Ammon's horn (tissue), 1 donor: ENCODE measurements at places on chromosomes 7 and 10.

DNA sequence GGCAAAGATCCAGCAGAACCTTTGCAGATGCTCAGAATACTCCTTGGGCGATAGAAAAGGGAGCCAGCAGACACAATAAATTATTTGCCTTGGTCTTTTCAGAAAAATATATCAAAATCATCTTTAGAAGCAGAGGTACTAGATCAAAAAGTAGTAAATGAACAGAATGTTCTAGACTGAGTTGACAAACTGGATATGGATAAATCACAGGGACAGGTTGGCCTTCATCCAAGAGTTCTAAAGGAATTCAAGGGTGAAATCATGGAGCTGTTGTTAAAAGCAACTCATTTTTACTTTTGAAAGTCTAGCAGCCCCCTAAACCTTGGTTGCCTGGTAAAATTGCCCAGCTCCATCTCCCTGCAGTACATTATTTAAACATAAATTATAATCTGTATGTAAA is 99.1 kb downstream of the PLCE1 start:
- no peak for DNase-seq

DNA sequence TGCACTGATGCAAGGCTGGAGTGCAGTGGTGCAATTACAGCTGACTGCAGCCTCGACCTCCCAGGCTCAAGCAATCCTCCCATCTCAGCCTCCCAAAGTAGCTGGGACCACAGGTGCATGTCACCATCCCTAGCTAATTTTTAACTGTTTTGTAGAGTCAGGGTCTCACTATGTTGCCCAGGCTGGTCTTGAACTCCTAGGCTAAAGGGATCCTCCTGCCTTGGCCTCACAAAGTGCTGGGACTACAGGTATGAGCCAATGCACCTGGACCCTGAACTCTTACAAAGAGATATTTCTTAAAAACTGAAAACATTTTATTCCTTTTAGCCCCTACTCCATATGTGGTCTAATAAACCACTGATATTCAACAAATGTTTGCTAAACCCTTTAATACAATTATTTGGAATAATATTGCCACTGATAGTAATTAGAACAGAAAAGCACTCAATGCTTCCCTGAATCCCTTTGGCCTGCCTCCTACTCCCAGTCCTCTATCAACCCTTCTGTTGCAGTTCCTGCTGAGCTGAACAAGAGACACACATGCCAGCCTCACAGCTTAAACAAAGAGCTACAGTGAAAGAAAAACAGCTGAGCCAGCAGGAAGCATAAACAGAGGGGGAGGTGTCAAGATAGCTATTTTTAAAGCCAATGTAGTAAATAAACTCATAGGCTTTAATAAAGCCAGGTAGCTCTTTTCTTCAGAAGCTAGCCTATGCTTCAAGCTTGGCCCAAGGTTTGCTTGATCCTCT is 7.0 kb upstream of the GNAI1 start:
- peak; percentile 94 for DNase-seq

GRCh38 chr10:59285073-59285472 is 77.3 kb downstream of the FAM13C start:
- no peak for DNase-seq

GRCh38 chr10:104334561-104334960 is 3.7 kb downstream of the ITPRIP start:
- DNase-seq, result no peak

- no peak for DNase-seq
Observed at GRCh38 chr10:123142701-123143161, 5.2 kb upstream of the HMX2 start.

DNA sequence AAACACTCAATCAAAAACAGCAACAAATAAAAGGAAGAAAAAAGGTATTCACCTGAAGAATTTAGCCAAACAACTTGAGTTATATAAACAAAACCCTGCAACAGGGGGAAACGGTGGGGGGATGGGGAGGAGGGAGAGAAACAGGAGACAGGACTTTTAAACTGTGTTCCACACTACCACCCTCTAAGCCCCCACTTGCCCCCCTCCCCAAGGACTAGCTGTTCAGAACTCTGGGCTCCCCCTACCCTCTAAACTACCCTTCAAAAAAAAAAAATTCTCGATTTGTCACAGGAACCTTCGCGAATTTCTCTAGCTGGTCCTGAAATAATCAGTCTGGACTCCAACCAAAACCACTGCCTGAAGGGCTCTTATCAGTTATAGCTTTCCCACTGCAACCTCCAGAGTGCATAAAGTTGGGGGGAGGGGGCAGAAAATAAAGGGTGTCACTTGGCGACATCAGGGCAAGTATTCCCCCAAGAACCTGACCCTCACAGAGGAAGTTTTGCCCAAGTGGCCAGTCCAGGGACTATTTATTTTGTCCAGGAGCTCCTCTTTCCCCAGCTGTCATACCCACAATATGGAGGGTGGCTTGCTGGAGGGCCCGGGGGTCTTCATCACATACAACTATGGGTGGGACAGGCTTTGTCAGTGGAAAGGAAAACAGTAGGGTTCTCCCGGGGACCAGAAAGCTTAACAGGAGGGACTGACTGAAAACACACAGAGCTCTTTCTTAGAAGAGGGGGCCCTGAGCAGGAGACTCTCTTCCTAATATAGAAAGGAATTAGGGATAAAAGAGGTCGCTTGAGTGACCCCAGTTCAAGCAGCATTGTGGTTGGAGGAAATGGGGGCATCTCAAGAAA is 1.3 kb downstream of the UBE2H start:
- DNase-seq, result peak; percentile 10

GRCh38 chr7:25565949-25566348 is 337.7 kb upstream of the NPVF start:
- DNase-seq, result peak; percentile 68

DNA sequence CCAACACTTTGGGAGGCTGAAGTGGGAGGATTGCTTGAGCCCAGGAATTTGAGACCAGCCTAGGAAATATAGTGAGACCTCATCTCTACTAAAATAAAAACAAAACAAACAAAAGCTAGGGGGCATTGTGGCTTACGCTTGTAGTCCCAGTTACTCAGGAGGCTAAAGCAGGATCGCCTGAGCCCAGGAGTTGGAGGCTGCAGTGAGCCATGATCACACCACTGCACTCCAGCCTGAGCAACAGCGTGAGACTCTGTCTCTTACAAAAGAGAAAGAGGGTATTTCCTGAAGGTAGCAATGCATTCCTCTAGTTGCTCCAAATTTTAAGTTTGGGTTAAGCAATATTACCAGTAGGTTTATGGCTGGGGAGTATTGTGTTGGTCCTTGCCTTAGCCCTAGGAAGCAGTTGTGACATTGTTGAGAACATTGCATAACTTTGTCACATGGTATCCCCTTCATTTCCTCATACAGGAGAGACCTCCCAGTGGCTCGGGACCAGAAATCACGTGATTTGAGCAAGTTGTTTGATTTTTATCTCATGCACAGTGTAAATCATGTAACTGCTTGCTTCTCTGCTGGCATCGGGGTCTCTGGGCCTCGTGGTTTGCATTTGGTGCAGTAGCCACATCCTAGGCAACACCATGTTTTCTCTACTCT is 23.3 kb upstream of the SMARCD3 start:
- peak; percentile 56 for DNase-seq

- no peak for DNase-seq
Observed at GRCh38 chr10:122390271-122390670, 15.8 kb downstream of the PLEKHA1 start.

- DNase-seq, result no peak
Observed at GRCh38 chr7:50331564-50332208, 27.2 kb downstream of the IKZF1 start.

DNA sequence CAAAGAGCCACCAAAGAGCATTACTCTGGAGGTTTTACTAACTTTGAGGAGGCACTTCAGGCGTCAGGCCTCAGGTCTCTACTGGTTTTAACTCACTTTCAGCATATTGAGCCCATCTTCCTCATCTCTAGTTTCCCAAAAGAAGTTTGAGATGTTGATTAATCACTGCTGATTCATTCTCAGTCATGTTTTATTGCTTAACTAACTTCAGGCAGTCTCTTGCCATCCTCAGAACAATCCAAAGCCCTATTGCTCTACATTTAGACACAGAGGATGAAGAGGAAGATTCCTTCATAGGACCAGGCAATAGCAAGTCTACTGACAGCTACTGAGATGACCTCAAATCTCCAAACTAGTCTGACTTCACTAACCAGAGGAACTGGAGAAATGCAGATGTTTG is 39.1 kb upstream of the BET1 start:
- DNase-seq, result no peak

DNA sequence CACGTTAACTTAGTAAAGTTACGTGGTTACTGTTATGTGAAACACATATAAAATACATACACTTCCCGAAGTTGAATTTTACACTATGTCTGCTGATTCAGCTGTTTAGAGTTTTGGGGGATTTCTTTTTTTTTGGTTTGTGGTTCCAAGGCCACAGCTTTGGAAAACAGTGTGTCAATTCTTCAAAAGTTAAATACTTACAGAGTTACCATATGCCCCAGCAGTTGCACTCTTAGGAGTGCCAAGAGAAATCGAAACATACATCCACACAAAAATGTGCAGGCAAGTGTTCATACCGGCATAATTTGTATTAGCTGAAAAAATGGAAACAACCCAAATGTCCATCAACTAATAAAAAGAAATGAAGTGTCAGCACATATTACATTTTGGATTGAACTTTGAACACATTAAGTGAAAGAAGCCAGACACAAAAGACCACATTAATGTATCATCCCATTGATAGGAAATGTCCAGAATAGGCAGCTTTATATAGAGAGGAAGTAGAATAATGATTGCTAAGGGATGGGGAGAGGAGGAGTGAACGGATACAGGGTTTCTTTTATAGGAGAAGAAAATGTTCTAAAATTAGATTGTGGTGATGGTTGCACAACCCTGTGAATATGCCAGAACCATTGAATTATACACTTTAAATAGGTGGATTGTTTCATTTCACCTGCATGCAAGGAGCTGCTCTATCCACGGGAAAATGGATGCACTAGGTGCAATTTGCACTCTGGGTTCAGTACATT is 17.6 kb downstream of the APBB1IP start:
- DNase-seq, result no peak

DNA sequence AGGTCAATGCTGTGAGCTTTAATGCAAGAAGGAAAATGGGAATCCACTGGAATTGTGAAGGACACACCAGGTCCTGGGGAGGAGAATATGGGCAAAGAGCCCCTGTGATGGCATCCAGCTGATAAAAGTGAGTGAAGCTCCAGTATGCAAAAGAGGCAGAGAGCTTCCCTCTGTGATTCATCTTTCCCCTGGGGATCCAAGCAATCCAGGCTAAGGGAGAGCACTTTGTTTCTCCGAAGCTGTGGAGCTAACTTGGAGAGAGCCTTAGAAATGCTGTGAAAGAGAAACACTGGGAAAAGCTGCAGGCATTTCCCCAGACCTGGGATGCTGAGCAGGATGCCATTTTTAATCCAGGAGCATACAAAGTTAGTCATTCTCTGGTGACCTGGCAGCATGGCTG is 489.5 kb downstream of the SH2D4B start:
- no peak for DNase-seq

DNA sequence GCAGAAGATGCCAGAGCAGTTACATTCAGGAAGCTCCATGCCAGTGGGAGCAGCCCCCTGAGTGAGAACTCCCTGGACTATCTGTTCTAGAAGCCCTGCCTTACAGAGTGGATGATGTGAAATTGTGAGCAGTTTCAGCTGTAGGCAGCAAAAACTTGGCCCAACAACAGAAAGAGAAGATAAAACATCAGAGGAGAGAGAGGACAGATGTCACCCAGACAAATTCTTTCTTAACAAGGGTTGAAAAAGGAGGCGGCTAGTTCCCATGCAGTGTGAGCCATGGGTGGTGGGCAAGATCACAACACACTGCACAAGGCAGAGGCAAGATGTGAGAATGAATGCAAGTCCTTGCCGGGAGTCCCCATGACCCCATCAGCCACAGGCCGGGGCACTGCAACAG is 46.6 kb upstream of the FXYD4 start:
- no peak for DNase-seq

- DNase-seq, result peak; percentile 98
Observed at GRCh38 chr7:30026229-30027064, at the start of gene FKBP14. Gene FKBP14 (minus strand): TSS chr7:30026702. CDS start chr7:30026508, 194 bp downstream.

GRCh38 chr10:130741901-130742855 is 569.3 kb downstream of the TCERG1L start:
- DNase-seq, result no peak

DNA sequence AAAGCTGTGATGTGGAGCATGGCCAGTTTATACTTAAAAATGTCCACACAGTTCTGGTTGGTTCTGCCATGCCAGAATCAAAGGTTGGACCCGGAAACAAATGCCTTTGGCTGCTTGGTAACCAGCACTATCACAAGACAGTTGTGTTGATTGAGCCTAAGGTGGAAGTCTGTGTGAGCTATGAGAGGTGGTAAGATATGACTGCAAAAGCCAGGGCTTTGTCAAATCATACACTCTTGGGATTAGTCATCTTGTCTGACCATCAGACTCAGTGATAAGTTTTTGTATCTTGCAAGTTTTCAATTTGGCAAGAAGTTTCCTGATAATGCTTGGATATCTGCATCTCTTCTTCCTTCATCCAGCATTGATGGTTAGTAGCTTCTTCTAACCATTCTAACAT is 35.5 kb downstream of the GPR141 start:
- no peak for DNase-seq

DNA sequence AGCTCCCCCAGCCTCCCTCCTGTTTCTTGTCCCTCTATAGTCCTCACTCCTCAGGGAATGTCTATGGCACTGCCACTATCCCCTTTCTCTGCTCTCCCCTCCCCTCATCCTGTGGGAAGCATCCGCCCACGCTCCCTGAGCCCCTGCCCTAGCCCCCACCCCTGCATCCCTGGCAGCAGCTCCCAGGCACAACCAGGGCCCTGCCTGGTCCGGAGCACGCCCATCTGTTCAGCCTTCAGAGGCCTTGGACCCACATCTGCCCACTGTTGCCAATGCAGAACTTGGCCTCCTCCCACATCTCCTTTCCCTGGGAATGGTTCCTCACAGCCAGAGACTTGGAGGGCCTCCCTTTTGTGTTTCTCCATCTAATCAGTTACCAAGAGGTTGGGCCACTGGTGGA is 20.4 kb upstream of the TBRG4 start:
- DNase-seq, result no peak

DNA sequence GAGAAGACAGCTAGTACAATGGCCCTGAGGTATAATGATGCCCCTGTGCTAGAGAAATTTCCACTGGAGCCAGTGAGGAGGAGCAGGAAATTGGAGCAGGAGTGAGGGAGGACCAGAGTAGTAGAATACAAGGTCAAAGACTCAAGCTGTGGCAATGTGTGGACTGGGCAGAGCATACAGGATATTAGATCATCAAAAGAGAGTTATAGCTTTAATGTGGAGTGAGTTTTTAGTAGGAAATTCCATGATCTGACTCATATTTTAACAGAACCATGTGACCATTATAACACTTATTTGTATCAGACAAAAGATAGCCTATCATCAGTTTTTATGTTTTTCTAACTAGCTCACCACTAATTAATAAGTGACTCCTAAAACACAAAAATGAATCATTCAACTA is 154.1 kb downstream of the DGKB start:
- DNase-seq, result no peak

DNA sequence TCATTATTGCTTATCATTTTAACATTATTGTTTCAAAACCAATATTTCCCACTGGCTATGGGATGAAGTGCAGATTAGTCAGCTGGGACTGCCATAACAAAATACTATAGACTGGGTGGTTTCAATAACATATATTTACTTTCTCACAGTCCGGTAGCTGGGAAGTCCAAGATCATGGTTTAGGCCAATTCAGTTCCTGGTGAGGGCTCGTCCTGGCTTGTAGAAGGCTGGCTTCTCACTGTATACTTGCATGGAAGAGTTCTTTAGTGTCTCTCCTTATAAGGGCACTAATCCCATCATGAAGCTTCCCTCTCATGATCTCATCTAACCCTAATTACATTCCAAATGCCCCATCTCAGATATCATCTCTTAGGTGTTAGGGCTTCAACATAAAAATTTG is 101.3 kb downstream of the CHRM2 start:
- DNase-seq, result no peak
